ENCODE measurements at places on chromosomes 4 and X.

- DNase-seq: peak; percentile 91
Measured at GRCh38 chrX:69158166-69158980, 6.9 kb downstream of the PJA1 start.

DNA sequence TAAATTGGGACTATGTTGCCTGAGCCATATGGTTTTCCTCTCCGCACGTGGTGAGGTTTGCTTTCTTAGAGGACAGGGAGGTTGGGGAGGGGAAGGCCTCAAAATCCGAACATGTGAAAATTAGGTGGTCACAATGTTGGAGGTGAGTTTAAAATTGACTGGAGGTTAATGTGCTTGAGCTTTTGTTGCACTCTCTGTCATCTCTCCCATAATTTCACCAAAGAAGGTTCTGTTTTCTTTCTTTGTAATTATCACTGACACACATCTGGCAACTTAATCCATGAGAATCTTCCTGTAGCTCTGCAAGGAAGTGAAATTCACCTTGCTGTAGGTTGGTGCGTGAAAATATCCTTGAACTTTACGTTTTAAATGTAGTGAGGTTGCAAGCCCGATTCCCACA is 225.5 kb downstream of the PDGFC start:
- no peak for DNase-seq

DNA sequence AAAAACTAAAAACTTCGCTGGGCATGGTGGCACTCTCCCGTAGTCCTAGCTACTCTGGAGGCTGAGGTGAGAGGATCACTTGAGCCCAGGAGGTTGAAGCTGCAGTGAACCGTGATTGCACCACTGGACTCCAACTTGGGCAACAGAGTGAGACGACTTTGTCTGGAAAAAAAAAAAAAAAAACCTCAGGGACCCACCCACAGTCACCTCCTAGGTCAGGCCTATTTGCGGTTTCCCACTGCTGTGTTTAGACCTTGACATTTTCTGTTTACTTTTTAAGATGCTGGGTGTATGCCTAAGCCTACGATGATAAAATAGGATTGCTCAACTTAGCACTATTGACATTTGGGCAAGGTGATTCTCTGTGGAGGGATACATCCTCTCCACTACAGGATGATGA is 197.4 kb upstream of the TBL1X start:
- DNase-seq: no peak

GRCh38 chr4:105707782-105708180 is 708 bp downstream of the INTS12 start:
- no peak for DNase-seq

GRCh38 chr4:10296730-10297129 is 160.5 kb downstream of the ZNF518B start:
- no peak for DNase-seq

GRCh38 chrX:150504397-150505182 is 63.8 kb upstream of the MTM1 start:
- DNase-seq: no peak

GRCh38 chrX:46327566-46328115 is 217.6 kb downstream of the ZNF674 start:
- DNase-seq: peak; percentile 69

- DNase-seq: peak; percentile 14
Measured at GRCh38 chr4:186201535-186202230, 10.3 kb downstream of the CYP4V2 start.

DNA sequence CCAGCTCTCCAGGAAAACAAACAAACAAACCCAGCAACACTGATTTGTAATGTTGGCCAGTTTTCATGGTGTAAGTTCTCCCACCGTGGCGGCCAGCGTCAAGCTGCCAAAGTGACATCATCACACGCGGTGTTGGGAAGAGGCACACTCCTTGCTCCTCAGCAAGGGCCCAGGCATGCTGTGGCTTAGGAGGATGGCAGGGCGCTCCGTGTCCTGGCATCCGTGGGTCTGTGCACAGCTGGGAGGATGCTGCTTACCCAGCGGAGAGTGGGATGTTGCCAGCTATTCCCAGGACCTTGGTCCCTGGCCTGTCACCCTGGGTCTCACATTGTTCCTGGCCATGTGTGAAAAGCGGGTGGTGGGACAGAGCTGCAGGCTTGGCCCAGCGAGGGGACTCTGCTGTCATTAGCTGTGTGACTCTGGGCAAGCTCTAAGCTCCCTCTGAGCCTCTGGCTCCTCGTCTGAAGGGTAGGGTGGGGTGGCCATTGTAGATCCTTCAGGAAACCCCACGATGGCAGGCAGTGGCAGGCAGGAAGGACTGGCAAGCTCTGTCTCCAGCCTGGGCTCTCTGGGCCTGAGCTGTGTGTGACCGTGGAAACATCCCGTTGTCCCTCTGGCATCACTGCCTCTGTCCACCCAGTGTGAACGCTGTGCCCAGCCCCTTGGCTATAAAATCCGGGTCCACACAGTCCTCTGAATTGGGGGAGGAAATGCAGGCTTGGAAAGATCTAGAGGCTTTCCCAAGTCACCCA is 10.8 kb downstream of the PSAPL1 start:
- DNase-seq: no peak

GRCh38 chr4:52641854-52642563 is 17.1 kb downstream of the USP46 start:
- no peak for DNase-seq
